Activated T-helper 2 cell treated with anti-CD3 and anti-CD28 coated beads, Interferon-gamma antibody, Interleukin-2, Interleukin-4, amounts not matched to agents 10 μg/mL and 5 μg/mL and 100 μg/mL, durations not matched to agents 14 hours and 24 hours and 36 hours (primary cell): ENCODE measurements at places on chromosomes 5 and 9. TPM values are rescaled to one million over a fixed set of nuclear protein-coding genes. Genes with fewer than 3 reads are reported as not detected.

The KCNIP1 gene
- not detected in 2 replicates for total RNA-seq

The LIFR gene
- 0.25 TPM in 1 of 2 replicates, not detected in the other for total RNA-seq

The FOXI1 gene
- not detected in 2 replicates for total RNA-seq

The IRX1 gene
- not detected in 2 replicates for total RNA-seq

The ZFP2 gene
- total RNA-seq = 0.18 TPM in 1 of 2 replicates, not detected in the other

The LTC4S gene
- total RNA-seq = 0.62 and 3.2 TPM in 2 replicates
